Adrenal gland (tissue), 19 donors: ENCODE measurements at places on chromosomes 7 and 10. TPM values are rescaled to one million over a fixed set of nuclear protein-coding genes. Genes with fewer than 3 reads are reported as not detected.

DNA sequence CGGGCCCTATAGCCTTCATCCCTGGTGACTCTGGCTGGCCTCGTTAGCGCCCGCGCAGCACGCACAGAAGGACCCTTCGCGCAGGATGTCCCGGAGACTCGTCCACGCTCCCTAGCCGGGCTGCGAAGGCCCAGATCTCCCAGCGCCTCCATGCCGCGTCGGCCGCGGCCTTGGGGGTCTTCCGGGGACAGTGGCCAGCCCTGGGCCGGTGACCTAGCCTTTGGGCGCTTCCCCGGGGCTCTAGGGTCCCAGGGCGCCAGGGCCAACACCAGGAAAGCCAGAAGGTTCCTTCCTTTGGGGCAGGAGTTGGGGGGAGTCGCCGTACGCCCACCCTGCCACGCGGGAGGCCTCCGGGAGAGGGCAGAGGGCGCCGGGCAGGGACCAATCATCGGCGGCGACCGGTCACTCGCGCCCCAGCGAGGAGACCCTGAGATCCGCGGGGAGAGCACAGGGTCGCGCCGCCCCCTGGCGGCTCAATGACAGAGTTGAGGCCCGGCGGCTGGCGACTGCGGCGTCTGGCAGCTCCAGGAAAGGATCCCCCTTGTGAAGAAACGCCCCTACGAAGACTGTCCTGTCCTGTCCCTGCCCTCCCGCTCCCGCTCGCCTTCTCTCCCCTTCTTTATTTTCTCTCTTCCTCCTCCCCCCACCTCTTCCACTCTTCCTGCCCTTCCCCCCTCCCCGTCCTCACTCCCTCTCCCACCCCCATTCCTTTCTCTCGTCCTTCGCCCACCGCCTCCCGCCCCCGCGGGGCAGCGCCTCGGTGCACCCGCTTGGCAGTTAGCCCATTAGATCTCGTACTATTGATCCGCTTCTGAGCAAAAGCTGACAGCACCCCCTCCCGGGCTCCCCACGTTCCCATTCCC is 62.3 kb upstream of the LBX1 start:
- DNase-seq: peak; percentile 78
- H3K36me3 ChIP-seq: no peaks in the 10 kb centered on the region
- H3K27me3 ChIP-seq: peaks cover 12% of the 10 kb centered on the region
- peaks cover 12% of the 10 kb centered on the region for H3K4me1 ChIP-seq
- no peak overlapping the region for H3K27ac ChIP-seq
- no peak overlapping the region for H3K4me3 ChIP-seq

GRCh38 chr7:155483245-155483644 is 25.3 kb downstream of the EN2 start:
- no peak overlapping the region for H3K4me3 ChIP-seq
- no peaks in the 10 kb centered on the region for H3K4me1 ChIP-seq
- DNase-seq: no peak
- no peak overlapping the region for H3K27ac ChIP-seq

Gene ABCA13
- 0.08 TPM for total RNA-seq

GRCh38 chr10:32939296-32940111 is 18.5 kb downstream of the ITGB1 start:
- DNase-seq: no peak
- no peak overlapping the region for H3K4me3 ChIP-seq
- H3K27me3 ChIP-seq: no peaks in the 10 kb centered on the region
- H3K27ac ChIP-seq: peak overlapping the region; percentile 82
- H3K36me3 ChIP-seq: peaks cover 5% of the 10 kb centered on the region

DNA sequence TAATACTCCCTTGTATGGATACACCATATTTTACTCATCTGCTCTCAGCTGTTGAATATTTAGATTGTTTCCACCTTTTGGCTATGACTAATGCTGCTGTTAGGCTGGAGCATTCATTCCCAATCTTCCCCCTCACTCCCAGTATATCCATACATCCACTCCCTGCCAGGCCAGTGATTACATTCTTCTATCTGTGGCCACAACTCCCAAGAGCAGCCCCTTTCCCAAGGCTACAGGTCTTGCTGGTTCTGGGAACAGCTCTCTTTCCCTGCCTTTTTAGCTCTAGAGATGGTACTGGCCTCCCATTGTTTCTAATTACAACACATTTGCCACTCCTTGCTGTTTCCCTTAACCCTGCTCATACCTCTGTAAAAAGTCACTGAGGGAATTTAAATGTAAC is 28.2 kb downstream of the SFR1 start:
- no peak overlapping the region for H3K4me3 ChIP-seq
- H3K4me1 ChIP-seq: no peaks in the 10 kb centered on the region
- H3K27ac ChIP-seq: no peak overlapping the region
- H3K27me3 ChIP-seq: no peaks in the 10 kb centered on the region
- no peaks in the 10 kb centered on the region for H3K36me3 ChIP-seq
- DNase-seq: no peak

- H3K27ac ChIP-seq: no peak overlapping the region
- no peaks in the 10 kb centered on the region for H3K36me3 ChIP-seq
- no peaks in the 10 kb centered on the region for H3K27me3 ChIP-seq
- no peak for DNase-seq
These were observed 63.8 kb downstream of the CCSER2 start for GRCh38 chr10:84392181-84392580.

Gene WDFY4
- 5.7 TPM for total RNA-seq

DNA sequence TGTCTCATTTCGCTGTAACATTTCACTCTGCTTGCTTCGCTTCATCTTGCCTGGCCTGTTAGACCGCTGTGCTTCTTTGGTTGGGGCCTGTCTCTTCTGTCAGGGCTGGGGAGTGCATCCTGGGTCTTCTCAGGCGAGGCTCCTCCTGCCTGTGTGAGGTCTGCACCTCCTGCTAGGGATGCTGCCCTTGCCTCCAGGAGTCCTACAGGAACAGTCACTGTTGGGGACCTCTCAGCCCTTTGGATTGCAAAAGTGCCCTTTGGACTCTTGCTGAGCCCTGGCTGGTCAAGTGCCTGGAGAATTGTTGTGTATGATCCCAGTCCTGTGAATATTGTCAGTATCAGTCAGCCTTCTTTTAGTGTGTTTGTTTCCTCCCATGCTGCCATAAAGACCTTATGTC is 84.1 kb downstream of the MDFIC start:
- DNase-seq: no peak
- no peaks in the 10 kb centered on the region for H3K27me3 ChIP-seq
- peaks cover 30% of the 10 kb centered on the region for H3K4me1 ChIP-seq
- H3K36me3 ChIP-seq: no peaks in the 10 kb centered on the region
- H3K4me3 ChIP-seq: no peak overlapping the region

Gene SPDYE1
- total RNA-seq: not detected

GRCh38 chr7:141649137-141649864 is 52.7 kb downstream of the DENND11 start:
- no peak for DNase-seq
- H3K27me3 ChIP-seq: no peaks in the 10 kb centered on the region
- H3K27ac ChIP-seq: peak overlapping the region; percentile 35
- H3K4me1 ChIP-seq: peaks cover 17% of the 10 kb centered on the region

GRCh38 chr7:70717553-70718329 is 414.2 kb upstream of the GALNT17 start:
- H3K36me3 ChIP-seq: no peaks in the 10 kb centered on the region

GRCh38 chr10:22997096-22997495 is 69.2 kb downstream of the ARMC3 start:
- H3K27me3 ChIP-seq: peaks cover 20% of the 10 kb centered on the region
- H3K36me3 ChIP-seq: no peaks in the 10 kb centered on the region
- no peaks in the 10 kb centered on the region for H3K4me1 ChIP-seq

Gene SUGCT
- total RNA-seq: 18.4 TPM

DNA sequence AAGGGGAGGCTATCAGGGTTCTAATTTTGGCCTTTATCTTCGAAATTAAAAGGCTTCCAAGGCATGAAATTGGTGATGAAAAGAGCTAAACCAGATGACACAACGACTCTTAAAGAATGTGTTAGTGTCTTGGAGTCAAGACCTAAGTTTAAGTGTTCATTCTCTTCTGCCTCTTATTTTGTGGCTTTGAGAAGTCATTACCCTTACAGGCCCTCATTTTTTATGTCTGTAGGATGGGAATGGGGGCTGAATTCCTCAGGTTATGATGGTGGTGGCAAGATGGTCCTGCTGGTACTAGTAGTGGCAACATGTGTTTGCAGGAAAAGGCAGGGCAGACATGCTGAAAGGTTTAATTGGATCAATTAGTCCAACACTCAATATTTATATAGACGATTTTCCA is 15.4 kb downstream of the TAS2R60 start:
- no peak overlapping the region for H3K27ac ChIP-seq
- DNase-seq: no peak
- H3K27me3 ChIP-seq: no peaks in the 10 kb centered on the region
- no peaks in the 10 kb centered on the region for H3K4me1 ChIP-seq
- H3K36me3 ChIP-seq: no peaks in the 10 kb centered on the region
- H3K4me3 ChIP-seq: no peak overlapping the region

DNA sequence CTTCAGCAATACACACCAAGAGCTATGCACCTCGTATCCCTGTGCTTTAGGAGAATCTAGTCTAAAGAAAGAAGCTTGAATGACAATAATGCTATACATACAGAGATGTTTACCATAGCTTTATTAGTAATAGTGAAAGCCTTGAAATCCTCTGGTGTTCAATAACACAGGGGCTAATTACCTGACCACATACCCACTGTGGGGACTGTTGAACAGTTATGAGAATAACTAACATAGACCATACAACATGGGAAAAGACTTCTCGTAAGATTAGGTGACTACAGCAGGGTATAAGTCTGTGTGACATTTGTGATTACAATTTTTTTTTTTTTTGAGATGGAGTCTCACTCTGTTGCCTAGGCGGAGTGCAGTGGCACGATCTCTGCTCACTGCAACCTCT is 111.0 kb downstream of the SORBS1 start:
- no peak overlapping the region for H3K27ac ChIP-seq
- H3K4me3 ChIP-seq: no peak overlapping the region
- no peaks in the 10 kb centered on the region for H3K27me3 ChIP-seq
- H3K4me1 ChIP-seq: peaks cover 4% of the 10 kb centered on the region
- no peaks in the 10 kb centered on the region for H3K36me3 ChIP-seq

Gene GHITM
- 278 TPM for total RNA-seq

Gene RAB11FIP2
- 15.0 TPM for total RNA-seq

GRCh38 chr10:77386365-77386764 is 251.2 kb downstream of the KCNMA1 start:
- no peak overlapping the region for H3K27ac ChIP-seq
- no peaks in the 10 kb centered on the region for H3K4me1 ChIP-seq

Gene DCLRE1A
- total RNA-seq: 8.7 TPM

GRCh38 chr7:142451296-142451695 is 193.4 kb upstream of the PRSS58 start:
- DNase-seq: no peak
- no peaks in the 10 kb centered on the region for H3K4me1 ChIP-seq
- no peak overlapping the region for H3K4me3 ChIP-seq
- H3K27ac ChIP-seq: no peak overlapping the region
- no peaks in the 10 kb centered on the region for H3K36me3 ChIP-seq

GRCh38 chr10:49009199-49009979 is 69.7 kb upstream of the LRRC18 start:
- no peaks in the 10 kb centered on the region for H3K36me3 ChIP-seq
- H3K27ac ChIP-seq: no peak overlapping the region
- no peak overlapping the region for H3K4me3 ChIP-seq
- no peak for DNase-seq
